Thoracic aorta (tissue), 2 donors: ENCODE measurements at places on chromosomes 12 and 14. TPM values are rescaled to one million over a fixed set of nuclear protein-coding genes. Genes with fewer than 3 reads are reported as not detected.

DNA sequence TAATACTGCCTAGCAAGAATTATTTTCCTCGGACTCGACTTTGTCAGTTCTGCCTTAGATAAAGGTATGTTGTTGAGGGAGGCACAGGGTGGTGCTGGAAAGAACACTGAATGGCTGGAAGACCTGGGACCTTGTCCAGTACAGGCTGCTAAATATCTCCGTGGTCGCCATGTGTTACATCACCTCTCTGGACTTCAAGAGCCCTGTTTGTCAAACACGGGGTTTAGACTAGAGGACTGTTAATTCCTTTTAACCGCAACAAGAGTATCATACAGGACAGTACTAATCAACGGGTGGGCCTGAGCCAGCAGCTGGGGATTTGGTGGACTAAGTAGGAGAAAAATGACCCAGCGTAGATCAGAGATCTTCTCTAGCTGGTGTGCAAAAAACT, 476.3 kb downstream of the LRIG3 start:
- no peak for DNase-seq
- no peak overlapping the region for H3K27ac ChIP-seq
- no peaks in the 10 kb centered on the region for H3K27me3 ChIP-seq
- no peaks in the 10 kb centered on the region for H3K4me1 ChIP-seq
- H3K36me3 ChIP-seq, result no peaks in the 10 kb centered on the region
- no peak overlapping the region for H3K4me3 ChIP-seq

GRCh38 chr14:91065266-91065665, 4.8 kb upstream of the RPS6KA5 start:
- peaks cover 5% of the 10 kb centered on the region for H3K4me1 ChIP-seq
- H3K27me3 ChIP-seq, result no peaks in the 10 kb centered on the region
- no peaks in the 10 kb centered on the region for H3K36me3 ChIP-seq
- no peak overlapping the region for H3K27ac ChIP-seq
- H3K4me3 ChIP-seq, result no peak overlapping the region

The SLIRP gene
- total RNA-seq, result 260 TPM

The COCH gene
- total RNA-seq, result 1.5 TPM

The CMAS gene
- total RNA-seq, result 33.7 TPM

The HRK gene
- total RNA-seq, result not detected

- H3K4me3 ChIP-seq, result no peak overlapping the region
- H3K4me1 ChIP-seq, result no peaks in the 10 kb centered on the region
- no peaks in the 10 kb centered on the region for H3K36me3 ChIP-seq
- H3K27ac ChIP-seq, result no peak overlapping the region
- no peak for DNase-seq
Observed at GRCh38 chr12:67504026-67504425, 144.5 kb upstream of the DYRK2 start.

GRCh38 chr12:4483885-4484823, 38.5 kb upstream of the FGF6 start:
- DNase-seq, result no peak
- H3K4me1 ChIP-seq, result no peaks in the 10 kb centered on the region
- H3K36me3 ChIP-seq, result peaks cover 6% of the 10 kb centered on the region
- H3K27me3 ChIP-seq, result no peaks in the 10 kb centered on the region

- H3K36me3 ChIP-seq, result no peaks in the 10 kb centered on the region
- H3K4me1 ChIP-seq, result peaks cover 35% of the 10 kb centered on the region
- H3K27ac ChIP-seq, result no peak overlapping the region
- no peak for DNase-seq
Observed at GRCh38 chr12:11748903-11749302, 99.4 kb downstream of the ETV6 start.
